Kasumi-1 (cell line): ENCODE measurements at places on chromosomes 13 and 19.

DNA sequence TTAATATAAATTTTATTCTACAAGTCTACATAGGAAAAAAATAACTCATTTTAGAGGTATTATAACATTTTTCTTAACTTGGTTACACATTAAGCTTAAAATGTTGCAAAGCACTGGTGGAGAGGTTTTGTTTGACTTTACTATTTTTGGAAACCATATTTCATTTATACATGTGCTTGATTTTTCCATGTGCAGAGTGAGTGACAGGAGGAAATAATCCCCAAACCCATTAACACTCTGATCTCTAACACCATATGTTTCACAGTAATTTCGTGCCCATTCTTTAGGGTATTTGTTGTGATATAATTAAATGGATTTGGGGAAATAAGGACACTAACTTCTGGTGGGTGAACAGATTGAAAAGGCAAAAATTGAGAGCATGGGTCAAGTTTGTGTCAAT is 2124.4 kb upstream of the PCDH20 start:
- no peak for DNase-seq

- DNase-seq: no peak
Observed at GRCh38 chr13:113297370-113298042, 467 bp downstream of the LAMP1 start.

DNA sequence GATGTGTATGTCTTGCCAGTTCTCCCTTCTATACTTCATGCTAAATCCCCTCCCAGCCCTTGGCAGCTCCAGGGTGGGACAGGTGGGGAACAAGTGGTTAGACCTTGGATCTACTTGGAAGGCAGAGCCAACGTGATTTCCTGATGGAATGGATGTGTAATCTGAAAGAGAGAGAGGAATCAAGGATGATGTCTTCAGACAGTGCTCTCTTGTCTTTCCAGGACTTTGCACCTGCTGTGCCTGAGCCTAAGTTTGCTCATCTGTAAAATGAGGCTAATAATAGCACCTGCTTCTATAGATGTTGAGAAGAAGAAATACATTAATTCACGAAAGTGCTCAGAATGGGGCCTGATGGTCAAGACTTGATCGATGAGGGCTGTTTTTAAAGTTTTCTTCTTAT is 7.0 kb upstream of the EGLN2 start:
- DNase-seq: no peak

DNA sequence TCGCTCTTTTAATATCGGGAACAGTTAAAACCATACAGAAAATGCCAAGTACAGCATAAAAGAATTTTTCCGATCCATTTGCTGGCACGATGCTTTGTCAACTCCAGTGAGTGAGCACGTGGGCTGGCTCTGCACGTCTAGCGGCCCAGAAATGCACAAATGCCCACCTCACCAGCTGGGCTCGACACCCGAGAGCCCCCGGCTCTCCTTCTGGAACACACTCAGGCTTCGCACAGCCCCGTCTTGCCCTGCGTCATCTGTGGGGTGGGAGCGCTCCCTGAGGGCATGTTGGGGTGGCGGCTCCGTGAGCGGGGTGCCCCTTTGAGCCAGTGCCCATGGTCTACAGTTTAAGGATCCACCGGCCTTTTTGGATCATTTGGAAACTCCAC is 24.5 kb downstream of the ATP4B start:
- no peak for DNase-seq

DNA sequence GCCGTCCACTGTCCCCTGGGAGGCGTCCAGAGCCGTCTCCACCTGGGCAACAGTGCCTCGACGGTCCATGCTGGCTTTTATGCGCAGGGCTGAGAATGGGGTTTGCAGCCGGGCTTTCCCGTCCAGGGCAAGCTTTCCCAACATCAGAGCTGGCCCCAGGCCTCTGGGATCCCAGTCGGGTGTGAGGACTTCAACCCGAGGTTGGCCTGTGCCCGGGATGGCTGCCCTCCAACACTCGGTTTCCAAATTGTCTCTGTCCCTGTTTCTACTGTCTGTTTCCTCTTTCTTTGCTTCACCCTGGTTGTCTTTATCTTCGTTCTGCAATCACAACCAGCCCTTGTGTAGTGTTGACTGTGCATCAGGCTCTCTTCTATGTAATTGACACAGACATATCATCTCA is at the start of gene IFNL4:
IFNL4 (minus strand) TSS at position 51 of the 400 bp plus-strand sequence.
- DNase-seq: no peak

- no peak for DNase-seq
Observed at GRCh38 chr13:27393101-27393500, 31.3 kb upstream of the GTF3A start.

DNA sequence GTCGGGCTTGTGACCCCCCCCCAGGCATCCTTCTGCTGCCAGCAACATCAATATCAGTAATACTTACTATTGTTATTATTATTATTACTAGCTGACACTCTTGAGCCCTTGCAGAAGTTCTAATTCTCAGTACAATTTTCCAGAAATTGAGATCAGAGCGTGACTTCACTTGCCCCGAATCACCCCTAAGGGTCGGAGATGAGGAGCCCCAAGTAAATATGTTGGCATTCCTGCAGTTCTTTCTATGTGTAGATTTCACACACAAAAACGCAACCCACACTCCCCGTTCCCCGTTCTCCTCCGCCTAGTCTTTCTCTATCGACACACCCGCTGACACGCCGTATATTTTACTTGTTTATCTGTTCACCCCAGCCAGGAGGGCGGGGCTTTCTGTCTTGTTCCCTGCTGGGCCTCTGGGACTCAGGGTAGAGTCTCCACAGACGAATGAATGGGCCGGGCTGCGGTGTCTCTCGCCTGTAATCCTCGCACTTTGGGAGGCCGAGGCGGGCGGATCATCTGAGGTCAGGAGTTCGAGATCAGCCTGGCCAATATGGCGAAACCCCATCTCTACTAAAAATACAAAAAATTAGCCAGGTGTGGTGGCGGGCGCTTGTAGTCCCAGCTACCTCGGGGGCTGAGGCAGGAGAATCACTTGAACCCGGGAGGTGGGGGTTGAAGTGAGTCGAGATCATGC is 14.7 kb downstream of the TLE5 start:
- DNase-seq: peak; percentile 39

DNA sequence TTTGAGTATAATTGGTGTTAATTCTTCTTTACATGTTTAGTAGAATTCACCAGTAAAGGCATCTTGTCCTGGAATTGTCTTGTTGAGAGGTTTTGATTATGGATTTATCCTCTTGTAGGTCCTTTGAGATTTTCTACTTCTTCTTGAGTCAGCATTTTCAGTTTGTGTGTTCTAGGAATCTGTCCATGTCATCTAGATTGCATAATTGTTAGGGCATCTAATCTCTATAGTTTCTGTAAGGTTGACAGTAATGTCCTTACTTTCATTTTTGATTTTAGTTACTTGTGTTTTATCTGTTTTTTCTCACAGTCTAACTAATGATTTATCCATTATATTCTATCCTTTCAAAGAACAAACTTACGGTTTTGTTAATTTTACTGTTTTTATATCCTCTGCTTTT is 492.0 kb downstream of the FGF9 start:
- DNase-seq: no peak

DNA sequence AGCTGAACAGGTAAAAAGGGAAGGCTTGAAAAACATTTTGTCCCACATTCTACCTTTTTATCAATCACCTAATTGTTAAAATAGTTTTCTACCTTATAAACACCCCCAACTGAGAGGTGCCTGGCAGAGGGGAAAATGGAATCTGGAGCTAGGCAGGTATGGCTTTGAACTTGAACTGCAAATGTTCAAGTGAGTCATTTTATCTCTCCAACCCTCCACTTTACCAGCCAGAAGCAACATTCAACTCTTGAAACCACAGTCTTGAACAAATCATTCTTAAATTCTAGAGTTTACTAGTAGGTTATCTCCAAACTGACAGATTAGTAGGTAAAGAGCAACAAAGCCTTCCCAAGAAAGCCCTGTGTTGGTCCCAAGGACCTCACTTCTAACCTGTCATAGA is 116.9 kb downstream of the ABCC4 start:
- no peak for DNase-seq

DNA sequence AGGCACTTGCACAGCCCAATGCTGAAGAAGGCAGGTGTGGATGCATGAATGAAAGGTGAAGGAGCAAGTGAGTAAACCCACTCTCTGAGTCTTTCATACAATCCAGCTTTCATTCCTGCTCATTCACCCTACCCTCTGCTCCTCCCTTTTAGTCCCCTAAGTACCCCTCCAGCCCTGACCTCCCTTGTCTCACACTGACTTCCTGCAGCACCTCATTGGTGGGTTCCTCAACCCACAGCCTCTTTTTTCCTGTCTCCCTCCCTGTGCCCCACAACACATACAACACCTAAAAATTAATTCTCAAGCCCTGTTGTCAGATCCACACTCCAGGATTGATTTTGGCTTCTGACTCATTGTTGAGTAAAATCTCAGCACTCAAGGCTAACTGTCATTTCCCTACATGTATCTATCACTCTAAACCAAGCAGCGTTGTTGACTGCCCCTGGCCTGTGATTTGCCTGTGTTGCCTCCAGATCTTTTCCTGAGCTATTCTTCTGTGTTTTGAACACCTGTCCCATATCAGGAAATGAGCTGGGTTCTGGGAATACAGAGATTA is 177.3 kb upstream of the SERP2 start:
- DNase-seq: no peak

- DNase-seq: no peak
Observed at GRCh38 chr19:35062942-35063341, 21.4 kb downstream of the HPN start.
